ENCODE measurements at places on chromosomes 4 and X. TPM values are rescaled to one million over a fixed set of nuclear protein-coding genes. Genes with fewer than 3 reads are reported as not detected.

DNA sequence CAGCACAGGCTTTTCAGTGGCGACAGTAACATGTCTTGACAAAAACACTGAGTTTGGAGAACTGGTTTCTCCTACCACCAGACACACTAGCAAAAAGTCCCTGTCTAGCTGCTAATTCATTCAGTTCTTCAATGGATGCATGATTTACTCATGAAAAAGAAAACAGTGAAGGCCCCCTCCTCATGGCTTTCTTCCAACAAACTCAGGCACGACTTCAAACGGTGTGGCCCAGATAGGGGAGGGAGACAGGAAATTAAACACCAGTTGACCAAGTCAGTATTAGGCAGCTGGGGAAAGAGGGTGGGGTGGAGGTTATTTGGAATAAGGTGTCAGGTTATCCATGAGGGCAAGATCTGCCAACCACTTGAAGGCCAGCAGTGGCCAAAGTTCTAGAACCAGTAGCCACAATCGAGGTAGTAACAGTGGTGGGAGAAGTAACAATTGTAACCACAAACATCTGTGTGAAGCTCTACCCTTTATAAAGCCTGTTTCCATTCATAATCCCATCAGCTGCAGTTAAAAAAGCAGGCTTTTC is 60.2 kb downstream of the SEPSECS start:
- DNase-seq = no peak

RWDD4 gene
- total RNA-seq = 15.7 TPM

GRCh38 chr4:158850800-158851644 is 82.2 kb downstream of the FNIP2 start:
- DNase-seq = peak; percentile 20

DNA sequence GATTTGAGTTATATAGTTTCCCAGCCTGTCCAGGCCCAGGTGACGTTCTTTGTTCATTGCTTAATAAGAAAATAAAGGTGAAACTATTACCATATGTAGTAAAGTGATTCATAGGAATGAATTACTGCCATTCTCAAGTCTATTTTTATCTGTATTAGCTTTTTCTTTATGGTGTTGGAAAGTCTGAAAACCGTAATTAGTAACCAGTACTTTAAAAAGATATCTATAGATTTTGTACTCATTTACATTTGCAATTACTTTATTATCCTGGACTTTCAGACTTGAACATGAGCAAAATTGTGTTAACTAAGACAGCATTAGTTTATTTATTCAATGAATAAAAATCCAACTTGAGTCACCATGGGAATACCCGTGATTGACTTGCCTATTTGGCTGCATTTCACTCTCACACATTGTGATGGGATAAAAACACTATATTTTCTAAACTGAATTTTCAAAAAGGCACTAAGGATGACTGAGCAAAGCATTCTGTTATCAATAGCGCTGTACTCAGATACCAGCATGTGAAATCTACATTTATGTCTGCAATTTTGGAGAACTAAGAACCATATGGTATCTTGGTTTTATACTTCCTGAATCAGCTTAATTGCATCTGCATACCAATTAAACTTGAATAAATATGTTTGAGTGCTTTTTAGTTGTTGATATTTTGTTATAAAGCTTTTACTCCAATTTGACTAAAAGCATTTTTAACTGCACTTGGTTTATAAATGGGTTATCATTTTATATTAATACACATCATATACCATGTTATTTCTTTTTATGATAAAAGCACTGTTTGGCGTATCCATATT is 154.6 kb downstream of the CCSER1 start:
- DNase-seq = no peak

DNA sequence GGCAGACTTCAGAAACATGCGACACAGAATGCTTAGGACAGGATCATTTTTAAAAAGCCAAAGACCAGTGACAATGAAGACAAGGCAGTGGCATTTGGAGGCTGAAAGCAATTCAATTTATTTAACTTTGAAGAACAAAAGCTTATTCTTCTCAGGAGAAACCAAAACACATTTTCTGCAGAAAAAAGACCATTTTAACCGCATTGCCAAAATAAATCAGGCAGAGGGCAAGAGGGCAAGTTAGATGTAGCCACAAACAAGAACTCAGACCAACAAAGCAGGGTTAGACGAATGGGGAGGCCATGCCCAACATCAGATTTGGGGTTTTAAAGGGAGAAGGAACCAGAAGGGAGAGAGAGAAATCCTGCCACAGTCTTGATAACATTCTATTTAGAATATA is 58.9 kb downstream of the RELL1 start:
- DNase-seq = no peak

DNA sequence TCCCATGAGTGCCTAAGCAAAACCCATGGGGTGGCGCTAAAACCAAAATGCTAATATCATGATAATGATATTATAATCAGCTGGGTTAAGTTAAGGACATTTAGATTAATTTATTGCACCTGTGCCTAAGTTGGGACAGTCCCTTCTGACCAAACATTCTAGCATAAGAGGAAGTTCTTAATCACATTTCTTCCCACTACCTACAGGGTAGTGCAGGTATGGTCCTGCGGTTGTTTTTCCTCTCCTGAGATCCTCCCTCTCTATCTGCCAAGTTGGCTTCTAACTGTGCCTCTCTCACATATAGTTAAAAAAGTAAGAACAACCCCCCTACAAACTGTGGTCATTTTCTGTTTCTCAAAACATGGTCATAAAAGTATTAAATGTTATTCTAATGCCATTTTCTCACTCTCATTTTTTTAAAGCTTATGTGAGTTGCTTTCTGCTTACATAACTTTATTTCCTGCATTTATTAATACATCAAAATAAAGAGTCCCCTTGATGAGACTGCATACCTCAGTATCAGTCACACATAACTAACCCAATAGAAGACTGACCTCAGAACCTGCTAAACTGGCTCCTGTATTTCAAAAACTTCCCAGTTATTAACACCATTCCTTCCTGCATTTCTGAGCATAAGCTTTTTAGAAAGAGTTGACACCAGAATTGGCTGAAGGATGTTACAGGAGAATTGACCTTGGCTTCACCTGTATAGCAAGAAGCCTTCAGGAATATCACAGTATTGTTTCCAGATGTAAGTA is 1332.5 kb downstream of the FSTL5 start:
- DNase-seq = no peak

DNA sequence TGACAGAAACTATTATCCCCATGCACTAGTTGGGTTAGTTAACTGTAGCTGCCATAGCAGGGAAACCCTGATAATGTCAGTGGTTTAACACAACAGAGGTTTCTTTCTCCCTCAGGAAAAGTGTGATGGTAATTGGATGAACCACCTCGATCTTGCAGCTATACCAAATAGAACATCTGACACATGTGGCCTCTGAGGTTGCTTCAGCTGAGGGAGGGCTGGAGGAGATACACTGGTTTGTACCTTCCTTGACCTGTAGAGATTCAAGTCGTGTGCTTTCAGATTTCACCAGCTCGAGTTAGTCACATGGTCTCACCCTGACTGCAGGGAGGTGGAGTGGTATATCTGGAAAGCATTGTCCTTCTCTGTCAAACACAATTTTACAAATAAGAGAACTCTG is 147.2 kb upstream of the SFRP2 start:
- DNase-seq = no peak

- DNase-seq = no peak
Observed at GRCh38 chr4:100430451-100430850, 87.4 kb downstream of the EMCN start.

GRCh38 chr4:171636606-171637005 is 176.6 kb upstream of the GALNTL6 start:
- no peak for DNase-seq

DNA sequence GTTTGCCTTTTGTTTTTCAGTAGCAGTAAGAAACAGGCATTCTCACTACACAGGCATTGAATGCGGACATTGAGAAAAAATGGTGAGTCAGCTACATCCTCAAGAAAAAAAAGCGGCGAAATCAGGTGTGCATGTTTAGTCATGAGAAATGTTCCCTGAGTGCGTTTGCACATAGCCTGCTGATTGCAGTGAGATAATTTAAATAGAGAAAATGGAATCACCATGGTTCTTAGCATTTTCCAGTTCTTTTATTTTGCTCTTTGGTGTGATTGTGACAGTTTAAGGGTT is 54.1 kb upstream of the CLDN34 start:
- DNase-seq = no peak
